Fibroblast of skin of left quadriceps (primary cell): ENCODE measurements at places on chromosomes 11 and 22.

DNA sequence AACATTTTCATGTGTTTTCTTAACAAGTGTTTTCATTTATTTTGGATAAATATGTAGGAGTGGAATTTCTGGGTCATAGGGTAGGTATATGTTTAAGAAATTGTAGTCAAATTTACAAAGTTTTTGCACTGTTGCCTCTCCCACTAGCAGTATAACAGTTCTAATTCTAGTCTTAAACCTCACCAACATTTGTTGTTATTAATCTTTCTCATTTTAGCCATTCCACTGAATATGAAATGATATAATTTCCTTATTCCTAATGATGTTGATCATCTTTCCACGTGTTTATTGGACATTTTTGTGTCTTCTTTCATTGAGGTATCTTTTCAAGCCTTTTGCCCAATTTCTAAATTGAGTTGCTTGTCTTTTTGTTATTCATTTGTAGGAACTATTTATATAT lies 62.0 kb downstream of the C11orf91 start:
- DNase-seq = no peak

DNA sequence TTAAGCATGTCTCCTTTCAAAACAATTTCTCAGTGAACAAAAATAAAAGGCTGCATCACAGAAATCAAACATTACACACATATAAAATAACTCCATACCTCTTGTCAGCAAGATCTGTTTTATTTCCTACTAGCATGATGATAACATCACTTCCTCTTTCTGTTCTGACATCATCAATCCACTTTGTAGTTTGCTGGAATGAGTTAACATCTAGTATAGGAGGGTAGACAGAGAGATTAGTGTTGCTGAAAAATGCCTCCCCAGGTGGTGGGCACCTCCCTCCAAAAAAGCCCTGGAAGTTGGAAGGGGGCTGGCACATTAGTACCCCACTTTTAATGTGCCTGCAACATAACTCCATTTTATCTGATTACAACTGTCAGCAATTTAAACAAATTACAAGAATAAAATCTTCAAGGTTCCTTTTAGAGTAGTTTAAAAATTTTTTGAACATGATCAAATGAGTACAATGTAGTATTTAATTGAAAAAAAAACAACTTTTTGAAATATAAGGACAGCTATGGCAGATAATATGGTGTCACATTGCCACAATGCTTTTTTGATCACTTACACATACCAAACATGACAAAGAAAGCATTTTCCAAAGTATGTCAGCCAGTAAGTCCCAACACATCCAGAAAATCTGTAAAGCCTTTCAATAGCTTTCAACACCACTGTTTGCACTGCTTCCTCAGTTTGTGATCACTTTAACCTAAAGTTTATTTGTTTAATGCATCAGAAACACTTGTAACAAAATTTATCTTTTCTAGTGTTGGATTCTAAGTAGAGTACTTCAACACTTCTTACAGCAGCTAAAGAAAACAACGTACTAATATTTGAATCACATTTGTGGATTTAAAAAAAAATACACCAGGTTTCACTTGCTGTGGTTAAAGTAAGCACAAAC lies 44.5 kb downstream of the RAB6A start:
- no peak for DNase-seq

- no peak for DNase-seq
Observed at GRCh38 chr11:22234743-22235142, 41.9 kb downstream of the ANO5 start.

- DNase-seq = no peak
Observed at GRCh38 chr22:30054764-30055069, 25.5 kb upstream of the HORMAD2 start.

DNA sequence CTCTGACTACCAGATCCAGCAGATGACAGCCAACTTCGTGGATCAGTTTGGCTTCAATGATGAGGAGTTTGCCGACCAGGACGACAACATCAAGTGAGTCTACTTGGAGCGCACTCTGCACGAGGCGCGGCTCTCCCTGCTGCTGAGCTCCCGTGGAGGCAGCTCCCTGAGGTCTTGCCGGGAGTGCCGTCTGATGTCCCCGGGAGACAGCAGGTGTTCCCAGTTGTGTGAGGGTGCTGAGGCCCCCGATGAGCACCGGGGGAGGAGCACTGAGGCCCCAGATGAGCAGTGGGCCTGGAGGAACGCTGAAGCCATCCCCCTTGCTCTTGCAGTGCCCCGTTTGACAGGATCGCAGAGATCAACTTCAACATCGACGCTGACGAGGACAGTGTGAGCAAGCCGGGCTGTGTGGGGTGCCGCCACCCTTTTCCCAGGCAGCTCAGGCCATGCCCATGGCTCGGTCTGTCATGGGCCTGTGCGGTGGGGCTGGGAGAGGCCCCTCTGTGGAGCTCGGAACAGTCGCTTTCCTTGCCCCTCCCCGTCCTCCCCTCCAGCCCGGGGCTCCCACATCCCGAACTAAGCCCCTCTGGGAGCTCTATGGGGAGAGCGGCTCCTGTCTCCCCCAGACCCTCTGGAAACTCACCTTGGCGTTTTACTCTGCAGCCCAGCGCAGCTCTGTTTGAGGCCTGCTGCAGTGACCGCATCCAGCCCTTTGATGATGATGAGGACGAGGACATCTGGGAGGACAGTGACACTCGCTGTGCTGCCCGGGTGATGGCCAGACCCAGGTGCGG lies 37.1 kb downstream of the SBF1 start:
- no peak for DNase-seq

DNA sequence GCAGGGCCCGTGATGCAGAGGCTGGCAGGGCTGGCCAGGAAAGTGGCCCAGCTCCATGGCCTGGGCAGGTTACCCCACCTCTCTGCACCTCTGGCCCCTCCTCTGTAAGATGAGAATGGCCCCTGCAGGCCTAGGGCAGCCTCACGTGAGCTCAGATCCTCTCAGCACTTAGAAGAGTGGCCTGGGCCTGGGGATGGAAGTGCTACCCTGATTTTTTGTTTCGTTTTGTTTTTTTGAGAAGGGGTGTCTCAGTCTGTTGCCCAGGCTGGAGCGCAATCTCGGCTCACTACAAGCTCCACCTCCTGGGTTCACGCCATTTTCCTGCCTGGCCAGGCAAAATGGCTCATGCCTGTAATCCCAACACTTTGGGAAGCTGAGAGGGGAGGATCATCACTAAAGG lies 982 bp downstream of the APOBEC3H start:
- DNase-seq = no peak

- no peak for DNase-seq
Observed at GRCh38 chr11:122271137-122271536, 155.1 kb upstream of the BLID start.

DNA sequence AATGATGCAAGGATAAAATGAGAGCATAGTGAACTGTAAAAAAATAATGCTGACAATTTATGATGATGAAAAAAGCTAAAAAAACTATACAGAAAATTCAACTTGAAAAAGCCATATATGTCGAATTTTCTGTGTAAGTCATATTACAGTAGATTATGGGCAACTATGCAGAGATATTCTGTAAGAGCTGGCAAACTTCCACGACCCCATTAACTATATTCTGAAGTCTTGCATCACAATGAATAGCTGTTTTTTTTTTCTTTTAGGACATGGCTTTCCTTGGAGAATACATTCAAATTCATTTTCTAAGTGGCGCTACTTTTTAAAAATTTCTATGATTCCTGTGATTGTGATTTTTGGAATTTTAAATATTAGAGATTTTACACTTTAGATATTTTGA lies 18.4 kb downstream of the PSMD13 start:
- peak; percentile 24 for DNase-seq

- DNase-seq = no peak
Observed at GRCh38 chr22:26529345-26529744, 17.1 kb upstream of the TFIP11 start.

- DNase-seq = peak; percentile 24
Observed at GRCh38 chr11:100932474-100933100, 197.0 kb downstream of the PGR start.

DNA sequence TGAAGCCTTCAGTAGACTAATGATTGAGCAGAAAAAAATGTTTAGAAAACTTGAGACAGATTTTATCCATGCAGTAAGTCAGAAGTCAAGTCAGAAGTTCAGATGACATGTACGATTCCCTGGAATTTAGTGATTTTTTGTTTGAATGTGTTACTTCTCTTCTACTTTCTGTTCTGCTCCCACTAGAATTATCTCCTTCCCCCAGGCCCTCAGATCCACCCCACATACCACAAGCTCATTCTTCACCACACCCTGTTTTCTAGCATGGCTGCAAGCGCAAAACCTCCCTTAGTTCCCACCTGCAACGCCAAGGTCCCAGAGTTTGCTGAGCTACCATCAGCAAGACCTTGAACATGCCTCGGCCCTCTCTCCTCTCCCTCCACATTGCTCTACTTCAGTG lies 64.1 kb downstream of the KCNJ1 start:
- no peak for DNase-seq

DNA sequence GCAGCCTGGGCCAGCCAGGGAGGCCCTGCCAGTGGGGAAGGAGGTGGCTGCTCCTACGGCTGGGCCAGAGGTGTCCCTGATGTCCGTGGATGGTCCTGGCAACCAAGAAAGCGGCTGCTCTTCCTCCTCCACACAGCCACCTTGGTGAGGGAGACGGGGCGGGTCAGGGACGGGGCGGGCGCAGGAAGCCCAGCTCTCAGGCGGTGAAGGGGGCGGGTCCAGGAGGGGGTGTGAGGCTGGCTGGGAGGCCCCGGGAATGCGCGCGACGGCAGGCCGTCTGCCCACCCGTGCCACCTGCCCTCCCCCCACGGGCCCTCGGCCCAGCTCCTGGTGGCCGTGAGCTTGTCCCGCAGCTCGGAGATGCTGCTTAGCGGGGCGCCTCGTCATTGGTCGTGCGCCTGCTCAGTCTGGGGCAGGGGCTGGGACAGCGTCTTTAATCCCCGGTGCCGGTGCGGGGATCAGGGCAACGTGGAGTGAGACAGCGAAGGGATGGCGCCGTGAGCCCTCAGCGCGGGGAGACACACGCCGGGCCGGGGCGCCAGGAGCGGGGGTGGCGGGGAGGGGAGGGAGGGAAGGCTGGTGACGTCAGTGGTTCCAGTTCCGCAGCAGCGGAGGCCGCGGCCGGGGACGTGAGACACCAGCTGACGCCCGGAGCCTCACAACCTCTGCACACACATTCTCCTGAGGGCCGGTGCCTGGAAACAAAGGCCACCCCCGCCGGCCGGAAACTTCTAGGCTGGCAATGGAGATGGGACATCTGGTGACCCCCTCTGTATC lies 6.7 kb upstream of the BRSK2 start:
- DNase-seq = peak; percentile 8

DNA sequence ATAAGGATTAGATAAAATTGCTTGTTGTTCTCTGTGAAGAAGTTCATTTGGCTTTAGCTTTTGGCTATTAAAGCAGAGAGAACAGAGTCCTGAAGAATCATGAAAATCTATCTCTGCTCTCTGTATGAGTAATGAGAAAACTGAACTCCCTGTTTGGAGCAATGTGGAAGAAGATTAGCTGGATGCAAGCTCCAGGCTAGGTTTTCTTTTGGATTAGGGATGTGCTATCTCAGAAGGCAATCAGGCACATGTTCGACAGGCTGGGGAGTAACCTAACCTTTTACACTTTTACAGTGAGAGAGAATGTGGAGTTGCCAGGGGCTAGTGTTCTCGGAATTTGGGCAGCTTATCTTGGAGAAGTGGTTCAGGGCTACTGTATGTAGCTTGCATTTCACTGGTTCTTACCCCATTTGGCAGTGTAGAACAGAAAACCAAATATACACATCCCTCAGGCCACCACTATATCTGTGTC lies 8.5 kb upstream of the SLN start:
- DNase-seq = no peak

- DNase-seq = no peak
Observed at GRCh38 chr11:77124041-77124440, 4.0 kb upstream of the MYO7A start.

DNA sequence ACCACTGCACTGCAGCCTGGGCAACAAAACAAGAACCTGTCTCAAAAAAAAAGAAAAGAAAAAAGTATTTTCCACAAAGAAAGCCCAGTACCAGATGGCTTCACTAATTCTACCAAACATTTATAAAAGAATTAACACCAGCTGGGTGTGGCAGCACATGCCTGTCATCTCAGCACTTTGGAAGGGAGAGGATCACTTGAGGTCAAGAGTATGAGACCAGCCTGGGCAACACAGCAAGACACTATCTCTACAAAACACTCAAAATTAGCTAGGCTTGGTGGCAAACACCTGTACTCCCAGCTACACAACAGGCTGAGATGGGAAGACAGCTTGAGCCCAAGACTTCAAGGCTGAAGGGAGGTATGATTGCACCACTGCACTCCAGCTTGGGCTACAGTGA lies 20.1 kb downstream of the RSF1 start:
- no peak for DNase-seq

DNA sequence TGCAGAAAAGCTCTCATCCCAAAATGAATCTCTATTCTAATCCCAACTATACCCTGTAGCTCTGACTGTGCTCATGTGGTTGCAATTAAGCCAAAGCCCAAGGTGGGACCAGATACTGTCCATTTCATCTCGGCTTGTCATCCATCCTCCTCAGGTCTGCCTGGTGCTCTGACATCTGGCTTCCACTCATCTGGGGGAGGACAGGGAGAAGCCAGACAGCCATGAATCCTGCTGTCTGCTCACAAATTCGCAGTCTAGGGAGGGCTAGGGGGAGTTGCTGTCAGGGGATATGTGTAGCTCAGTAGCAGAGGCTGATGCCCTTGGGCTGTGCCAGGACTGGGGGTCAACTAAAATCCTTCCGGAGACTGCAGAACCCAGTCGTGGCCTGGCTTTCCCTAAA lies 167.1 kb downstream of the ETS1 start:
- no peak for DNase-seq

DNA sequence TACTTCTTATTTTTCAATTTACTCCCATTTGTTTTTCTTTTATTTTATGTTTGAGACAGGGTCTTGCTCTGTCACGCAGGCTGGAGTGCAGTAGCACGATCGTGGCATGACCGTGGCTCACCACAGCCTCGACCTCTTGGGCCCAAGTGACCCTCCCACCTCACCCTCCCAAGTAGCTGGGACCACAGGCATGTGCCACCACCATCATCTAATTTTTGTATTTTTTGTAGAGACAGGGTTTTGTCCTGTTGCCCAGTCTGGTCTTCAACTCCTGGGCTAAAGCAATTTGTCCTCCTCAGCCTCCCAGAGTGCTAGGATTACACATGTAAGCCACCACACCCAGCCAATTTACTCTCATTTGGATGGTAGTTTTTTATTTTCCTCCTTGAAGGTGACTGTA lies 679.3 kb upstream of the CCDC179 start:
- DNase-seq = no peak
